ENCODE measurements at places on chromosomes 11 and 22. TPM values are rescaled to one million over a fixed set of nuclear protein-coding genes. Genes with fewer than 3 reads are reported as not detected.

DNA sequence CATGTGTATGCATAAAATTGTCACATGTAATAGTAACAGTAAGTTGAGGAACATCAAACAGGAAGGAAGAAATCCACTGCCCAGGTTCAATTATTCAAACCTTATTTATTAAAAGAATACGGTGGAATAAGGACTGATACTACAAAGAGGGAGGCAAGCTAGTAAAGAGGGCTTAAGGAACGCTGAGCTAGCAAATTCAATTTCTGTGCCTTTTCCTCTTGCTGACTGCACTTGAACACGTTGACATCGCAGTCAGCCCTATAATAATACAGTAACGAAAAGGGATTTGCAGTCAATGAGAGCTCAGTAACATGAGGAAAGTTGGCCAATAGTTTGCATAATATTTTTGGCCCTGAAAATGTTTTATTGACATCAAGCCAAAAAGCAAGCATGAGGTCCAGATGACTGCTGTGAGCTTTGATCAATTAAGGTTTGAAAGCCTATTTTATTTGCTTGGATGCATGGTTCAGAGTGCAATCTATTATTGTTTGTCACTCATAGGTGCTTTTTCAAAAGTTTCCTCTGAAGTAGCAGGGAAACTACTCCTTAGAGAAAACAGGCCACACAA lies 861.8 kb downstream of the LRRC4C start:
- DNase-seq: no peak

DNA sequence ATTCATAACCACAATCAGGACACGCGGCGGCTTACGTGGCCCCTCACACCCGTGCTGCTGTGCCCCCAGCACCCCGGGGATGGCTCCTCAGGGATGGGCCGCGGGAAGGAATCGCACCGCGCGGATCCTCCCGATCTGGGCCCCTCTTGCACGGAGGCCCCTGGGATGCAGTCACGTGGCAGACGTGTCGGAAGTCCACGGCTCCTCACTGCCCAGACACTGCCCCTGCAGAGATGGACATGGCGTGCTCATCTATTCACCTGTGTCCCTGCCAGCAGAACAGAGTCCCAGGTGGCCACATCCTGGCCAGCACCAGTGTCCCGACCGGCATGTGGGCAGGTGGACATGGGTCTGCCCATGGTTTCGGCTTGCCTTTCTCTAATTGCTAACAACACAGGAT lies 12.8 kb downstream of the MOB2 start:
- no peak for DNase-seq

DNA sequence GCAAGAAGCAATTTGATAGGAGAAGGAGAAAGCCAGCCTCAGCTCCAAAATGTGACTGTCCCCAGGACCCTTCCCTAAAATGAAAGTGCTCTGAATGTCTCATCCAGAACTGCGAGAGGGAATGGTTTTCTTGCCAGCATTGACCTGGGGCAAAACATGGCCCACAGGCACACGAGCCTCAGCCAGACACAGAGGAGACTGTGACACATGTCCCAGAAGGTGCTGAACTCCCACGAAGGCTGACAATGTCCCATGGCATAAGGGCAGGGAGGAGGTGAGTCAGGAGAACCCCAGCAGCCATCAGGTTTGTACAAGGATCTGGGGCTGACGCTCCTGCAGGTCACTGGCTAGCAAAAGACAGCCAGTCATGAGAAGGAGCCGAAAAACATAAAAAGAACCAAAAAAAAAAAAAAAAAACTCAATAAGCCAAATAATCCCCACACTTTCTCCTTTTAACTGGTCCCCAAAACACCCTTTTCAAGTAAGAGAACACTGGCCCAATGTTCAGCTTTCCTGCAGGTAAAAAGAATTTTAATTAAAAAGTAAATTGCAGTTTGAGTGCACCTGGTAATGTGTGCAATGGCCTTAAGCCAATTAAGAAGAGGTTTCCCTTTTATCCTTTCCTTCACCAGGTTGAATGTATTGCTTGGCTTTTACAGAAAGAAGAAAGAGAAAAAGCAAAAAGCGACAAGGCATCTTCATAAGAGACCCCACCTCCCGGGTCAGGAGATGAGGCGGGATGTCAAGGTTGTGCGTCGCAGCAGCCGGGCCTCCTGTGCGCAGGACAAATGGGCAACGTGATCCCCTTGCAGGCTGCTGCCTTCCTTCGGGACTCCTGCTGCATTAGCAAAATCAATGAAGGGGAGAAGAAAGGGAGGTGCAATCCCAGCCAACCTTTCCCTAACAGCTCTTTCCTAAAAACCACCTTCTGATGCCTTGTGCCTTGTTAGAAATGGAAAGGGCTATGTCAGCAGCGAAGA lies 43.6 kb downstream of the GALNT18 start:
- no peak for DNase-seq

CPSF7 gene
- 128 TPM for total RNA-seq

- no peak for DNase-seq
These were observed 822.1 kb downstream of the BRD1 start for GRCh38 chr22:49005557-49005956.

GRCh38 chr11:29485641-29486040 lies 531.2 kb downstream of the KCNA4 start:
- DNase-seq: no peak

- no peak for DNase-seq
These were observed 266.7 kb upstream of the B3GAT1 start for GRCh38 chr11:134678744-134679143.

DNA sequence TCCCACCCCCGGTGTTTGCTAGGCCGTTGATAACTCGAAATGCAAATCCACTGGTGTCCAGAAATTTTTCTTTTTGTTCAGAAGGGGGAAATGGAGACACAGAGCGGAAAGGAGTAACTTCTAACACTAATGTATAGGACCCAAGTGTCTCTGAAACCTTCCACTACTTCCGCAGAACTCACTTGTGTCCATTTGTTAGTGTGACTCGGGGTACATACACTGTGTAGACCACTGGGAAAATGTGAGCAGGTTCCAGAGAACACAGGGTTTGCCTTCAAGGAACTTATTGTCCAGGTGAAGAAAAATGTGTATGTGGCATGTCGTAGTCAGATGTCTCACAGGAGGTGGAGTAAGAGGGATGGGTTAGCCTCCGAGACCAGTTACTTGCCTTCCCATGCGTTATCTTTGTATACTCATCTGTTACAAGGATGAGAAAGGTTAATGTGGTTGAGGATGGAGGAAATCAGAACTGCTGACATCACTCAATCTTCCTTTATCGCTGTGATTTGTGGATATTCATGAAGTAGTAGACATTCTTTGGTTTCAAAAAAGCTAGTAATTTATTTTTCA lies 857 bp downstream of the ARCN1 start:
- DNase-seq: no peak

GRCh38 chr11:35622070-35622469 lies 3.8 kb downstream of the FJX1 start:
- no peak for DNase-seq

CEND1 gene
- total RNA-seq: 2.1 TPM

BTBD18 gene
- not detected for total RNA-seq

DNA sequence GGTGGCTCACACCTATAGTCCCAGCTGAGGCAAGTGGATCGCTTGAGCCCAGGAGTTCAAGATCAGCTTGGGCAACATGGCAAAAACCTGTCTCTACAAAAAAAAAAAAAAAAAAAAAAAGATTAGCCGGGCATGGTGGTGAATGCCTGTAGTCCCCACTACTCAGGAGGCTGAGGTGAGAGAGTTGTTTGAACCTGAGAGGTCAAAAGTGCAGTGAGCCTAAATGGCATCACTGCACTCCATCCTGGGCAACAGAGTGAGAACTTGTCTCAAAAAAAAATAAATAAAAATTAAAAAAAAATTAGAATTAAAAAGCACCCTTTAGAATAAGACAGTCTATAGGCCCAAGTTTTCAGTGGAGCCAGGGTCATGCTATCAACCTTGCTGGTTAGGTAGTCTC lies 95.5 kb downstream of the PDHX start:
- no peak for DNase-seq

DNA sequence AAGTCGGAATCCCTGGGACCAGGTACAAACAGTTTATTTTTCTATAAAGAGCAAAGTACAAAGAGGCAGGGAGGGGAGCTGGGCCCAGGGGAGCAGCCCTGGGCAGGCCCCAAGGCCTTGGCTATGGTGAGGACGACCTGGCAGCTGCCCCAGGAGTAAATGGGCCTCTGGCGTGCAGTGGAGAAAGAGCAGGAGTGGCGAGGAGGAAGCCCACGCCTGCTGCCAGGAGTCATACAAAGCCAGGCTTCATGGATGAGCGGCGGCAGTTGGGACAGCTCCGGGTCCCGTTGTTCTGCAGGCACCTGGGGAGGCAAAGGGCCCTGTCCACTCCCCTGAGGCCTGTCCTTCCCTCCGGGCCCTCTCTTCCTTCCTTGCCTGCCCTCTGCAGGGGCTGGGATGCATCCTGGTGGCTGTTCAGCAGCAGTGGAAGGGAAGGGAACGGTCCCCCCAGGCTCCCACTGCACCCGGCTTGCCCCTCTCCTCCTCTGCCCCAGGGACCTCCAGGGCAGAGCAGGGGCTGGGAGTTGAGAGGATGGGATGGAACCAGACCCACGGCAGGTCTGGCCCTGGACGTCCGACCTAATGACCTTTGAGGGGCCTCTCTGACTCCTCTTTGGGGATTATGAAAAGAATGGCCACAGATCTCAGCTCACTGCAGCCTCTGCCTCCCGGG lies 11.1 kb downstream of the RAPSN start:
- no peak for DNase-seq

- DNase-seq: no peak
These were observed 137.8 kb downstream of the BRD1 start for GRCh38 chr22:49689858-49690257.

DNA sequence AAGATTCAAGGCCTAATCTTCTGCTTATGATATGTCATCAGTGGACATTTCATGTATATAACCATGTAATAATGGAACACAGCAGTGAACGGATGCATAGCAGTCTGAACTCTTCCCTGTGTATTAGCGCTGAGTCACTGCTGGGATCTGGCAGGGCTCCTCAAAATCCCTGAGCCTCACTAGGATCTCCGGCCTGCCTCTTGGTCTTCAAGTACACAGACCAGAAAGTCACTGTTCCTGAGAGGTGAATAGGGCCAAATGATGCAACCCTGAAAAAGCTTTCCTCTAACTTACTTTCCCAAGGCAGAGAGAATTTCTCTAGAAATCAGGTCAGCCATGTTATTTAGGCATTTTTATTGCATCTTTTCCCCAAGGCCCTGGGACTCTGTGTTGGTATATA lies 35.0 kb downstream of the POU2AF1 start:
- no peak for DNase-seq

- no peak for DNase-seq
These were observed 8.3 kb downstream of the TMEM138 start for GRCh38 chr11:61370349-61371005.

DNA sequence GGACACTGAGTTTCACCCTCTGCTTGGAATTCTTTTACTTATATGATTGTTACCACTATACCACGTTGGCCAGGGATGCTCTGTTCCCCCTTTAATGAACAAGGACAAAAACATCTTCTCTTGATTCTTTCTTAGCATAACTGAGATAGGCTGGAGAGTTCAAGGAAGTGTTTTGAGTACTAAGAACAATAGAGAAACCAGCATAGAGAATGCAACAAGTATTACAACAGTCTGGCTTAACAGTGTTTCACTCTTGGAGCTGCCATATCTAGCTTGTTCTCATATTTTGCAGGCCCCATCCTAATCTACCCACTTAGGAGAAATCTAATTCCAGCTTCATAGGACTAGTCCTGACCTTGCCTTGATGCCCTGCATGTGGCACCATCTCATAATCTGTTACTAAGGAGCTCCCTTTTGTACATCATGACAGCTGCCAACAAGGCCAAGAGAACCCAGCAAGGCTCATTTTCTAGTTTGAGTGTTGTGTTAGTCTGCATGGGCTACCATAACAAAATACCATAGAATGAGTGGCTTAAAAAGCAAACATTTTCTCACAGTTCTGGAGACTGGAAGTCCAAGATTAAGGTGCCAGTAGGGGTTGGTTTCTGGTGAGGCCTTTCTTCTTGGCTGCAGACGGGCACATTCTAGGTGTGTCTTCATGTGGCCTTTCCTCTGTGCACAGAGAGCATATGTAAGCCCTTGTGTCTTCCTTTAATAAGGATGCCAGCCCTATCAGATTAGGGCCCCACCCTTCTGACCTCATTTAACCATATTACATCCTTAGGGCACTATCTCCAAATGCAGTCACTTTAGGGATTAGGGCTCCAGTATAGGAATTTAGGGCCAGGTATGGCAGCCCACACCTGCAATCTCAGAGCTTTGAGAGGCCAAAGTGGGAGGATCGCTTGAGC lies 37.8 kb downstream of the PACS1 start:
- no peak for DNase-seq

GRCh38 chr11:125300791-125301218 lies 136.3 kb downstream of the PKNOX2 start:
- DNase-seq: no peak

- no peak for DNase-seq
These were observed 40.6 kb upstream of the CRTAM start for GRCh38 chr11:122797651-122798050.

GRCh38 chr22:31613286-31613903 lies 48.6 kb downstream of the PISD start:
- no peak for DNase-seq

PAK1 gene
- total RNA-seq: 25.9 TPM

DNA sequence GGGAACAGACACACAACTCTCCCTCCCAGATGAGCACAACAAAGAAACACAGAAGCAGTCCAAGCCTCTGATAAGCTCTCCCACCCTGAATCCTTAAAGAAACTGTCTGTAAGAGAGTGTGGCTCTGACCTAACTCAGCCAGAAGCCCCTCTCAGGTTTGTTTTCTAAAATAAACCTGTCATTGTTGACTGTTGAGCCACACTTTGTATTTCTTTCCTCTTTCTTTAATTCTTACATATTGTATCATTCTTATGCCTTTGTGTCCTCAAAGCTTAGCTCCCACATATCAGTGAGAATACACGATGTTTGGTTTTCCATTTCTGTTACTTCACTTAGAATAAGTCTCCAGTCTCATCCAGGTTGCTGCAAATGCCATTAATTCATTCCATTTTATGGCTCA lies 7.8 kb upstream of the OR8D2 start:
- DNase-seq: no peak

CCDC73 gene
- total RNA-seq: not detected

LRFN4 gene
- total RNA-seq: 42.8 TPM

DNA sequence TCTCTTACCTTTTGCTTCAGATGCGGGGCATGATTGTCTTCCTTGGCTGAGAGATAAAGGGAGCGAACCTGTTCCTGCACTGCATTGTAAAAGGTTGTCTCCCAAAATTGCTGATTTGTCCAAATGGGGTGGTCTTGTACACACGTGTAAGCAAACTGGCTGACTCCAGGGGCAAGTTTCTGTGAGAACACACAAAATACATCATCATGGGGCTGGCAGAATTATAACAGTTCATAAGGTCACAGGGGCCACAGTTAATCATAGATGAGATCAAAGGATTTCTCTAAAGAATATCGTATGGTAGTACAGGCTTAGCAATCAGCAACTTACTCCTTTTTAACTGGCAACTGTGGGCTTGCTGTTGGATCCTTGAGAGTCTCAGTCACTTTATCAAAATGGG lies 194.3 kb downstream of the SWAP70 start:
- DNase-seq: no peak

DNAJB7 gene
- total RNA-seq: not detected

KRTAP5-11 gene
- not detected for total RNA-seq

- DNase-seq: no peak
These were observed 85.3 kb downstream of the CACNA1I start for GRCh38 chr22:39655831-39656230.

- no peak for DNase-seq
These were observed 19.7 kb downstream of the ALX4 start for GRCh38 chr11:44290208-44290607.

GRCh38 chr11:85652786-85653447 lies 5.2 kb downstream of the TMEM126A start:
- no peak for DNase-seq

GRCh38 chr22:17132112-17132511 lies 11.0 kb upstream of the TMEM121B start:
- DNase-seq: no peak

All from CD8-positive, alpha-beta memory T cell (primary cell).